ENCODE measurements at places on chromosomes 16 and 17.

DNA sequence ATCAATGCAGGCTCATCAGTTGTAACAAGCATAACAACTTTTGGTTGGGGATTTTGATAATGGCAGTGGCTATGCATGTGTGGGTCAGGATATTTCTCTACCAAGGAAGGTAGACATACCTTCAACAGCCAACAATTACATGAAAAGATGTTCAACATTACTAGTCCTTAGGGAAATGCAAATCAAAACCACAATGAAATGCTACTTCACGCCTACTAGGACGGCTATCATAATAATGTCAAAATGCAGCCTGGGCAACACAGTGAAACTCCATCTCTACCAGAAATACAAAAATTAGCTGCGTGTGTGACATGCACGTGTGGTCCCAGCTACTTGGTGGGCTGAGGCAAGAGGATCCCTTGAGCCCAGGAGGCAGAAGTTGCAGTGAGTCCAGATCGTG is 7.3 kb upstream of the SLC5A10 start:
- DNase-seq, result no peak

DNA sequence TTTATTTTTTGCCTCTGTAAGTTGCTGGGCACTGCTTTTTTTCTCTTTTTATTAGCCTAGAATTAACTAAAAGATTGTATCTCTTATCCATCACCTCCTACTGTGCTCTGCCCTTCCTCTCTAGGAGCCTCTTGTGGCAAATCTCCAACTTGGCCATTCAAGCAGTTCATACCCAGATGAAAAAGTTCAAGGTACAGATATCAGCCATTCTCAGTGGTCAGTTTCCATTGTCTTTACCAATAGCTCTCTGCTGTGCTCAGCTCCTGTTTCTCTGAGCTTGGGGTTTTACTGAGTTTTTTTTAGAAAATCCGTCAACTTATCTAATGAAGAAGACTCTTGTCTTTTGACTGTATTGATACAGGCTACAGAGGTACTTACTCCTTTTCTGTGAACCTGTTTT is 15.6 kb downstream of the MOSMO start:
- no peak for DNase-seq

DNA sequence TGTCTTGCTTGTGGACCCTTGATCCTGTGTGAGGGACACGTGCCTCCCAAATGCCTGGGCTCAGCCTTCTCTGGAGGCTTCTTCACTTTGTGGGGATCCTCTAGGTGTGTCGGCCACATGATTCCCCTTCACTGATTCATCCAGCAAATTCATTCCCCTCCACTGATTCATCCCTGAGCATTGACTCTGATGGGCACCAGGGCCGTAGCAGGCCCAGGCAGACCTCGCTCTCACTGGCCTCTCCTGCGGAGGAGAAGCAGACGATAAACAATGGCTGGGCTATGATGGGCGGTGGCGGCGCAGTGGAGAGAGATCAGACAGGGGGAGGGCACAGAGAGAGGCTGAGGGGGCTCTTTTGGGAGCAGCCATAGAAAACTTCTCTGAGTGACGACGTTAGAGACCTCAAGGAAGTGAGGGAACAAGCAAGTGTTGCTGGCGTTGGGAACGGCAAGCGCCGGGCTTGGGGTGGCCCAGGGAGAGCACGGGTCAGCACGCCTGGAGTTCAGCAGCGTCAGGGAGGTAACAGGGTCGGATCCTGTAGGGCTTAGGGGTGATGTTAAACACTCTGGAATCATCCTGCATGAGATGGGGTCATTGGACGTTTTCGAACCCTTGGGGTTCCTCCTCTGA is 17.5 kb upstream of the RPTOR start:
- no peak for DNase-seq

DNA sequence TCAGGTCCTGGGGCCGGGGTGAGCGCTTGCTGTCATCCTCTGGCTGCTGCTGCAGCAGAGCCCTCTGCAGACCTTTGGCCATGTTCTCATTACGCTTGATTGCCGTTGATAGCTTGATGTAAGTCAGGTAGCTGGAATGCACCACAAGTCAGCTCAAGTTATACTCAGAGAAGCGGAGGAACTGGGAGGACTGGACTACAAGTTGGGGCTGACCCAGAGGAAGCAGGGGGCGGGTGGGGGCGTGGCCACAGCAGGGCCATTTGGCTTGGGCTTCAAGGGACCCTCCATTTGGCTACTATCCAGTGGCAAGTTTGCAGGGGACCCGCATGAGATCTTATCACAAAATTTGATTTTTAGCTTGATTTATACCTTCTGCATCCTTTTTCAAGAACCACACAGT is 19.0 kb upstream of the EVPL start:
- DNase-seq, result no peak

- DNase-seq, result peak; percentile 72
These were observed 299.3 kb downstream of the SOX9 start for GRCh38 chr17:72419866-72420774.

- DNase-seq, result no peak
These were observed 3.8 kb downstream of the MARF1 start for GRCh38 chr16:15639061-15639568.

GRCh38 chr16:668519-669171 is 713 bp downstream of the RHOT2 start:
- no peak for DNase-seq

Measured in kidney epithelial cell (primary cell).